Upper lobe of left lung (tissue), 6 donors: ENCODE measurements at places on chromosomes 1 and 21. TPM values are rescaled to one million over a fixed set of nuclear protein-coding genes. Genes with fewer than 3 reads are reported as not detected.
A peak's percentile ranks its signal among the peaks of the same experiment; 100 is the strongest.

DNA sequence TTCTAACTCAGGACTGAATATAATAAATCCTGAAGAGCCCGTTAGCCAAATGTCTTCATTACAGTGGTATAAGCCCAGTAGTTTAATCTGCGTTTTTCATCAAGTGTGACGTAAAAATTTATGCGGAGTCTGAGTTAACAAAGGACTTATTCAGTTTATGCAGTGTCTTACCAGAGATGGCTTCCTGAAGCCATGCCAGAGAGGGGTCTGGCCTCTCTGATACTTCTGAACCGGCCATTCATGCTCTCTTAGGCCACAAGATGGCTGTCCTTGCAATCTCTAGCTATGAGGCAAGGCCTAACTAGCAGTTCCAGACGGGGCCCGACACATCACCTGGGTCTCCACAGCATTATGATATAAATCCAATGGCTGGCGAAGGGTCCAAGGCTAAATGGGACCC is 101.4 kb downstream of the TEX35 start:
- no peak overlapping the region for H3K27ac ChIP-seq
- H3K4me1 ChIP-seq: no peaks in the 10 kb centered on the region
- no peaks in the 10 kb centered on the region for H3K36me3 ChIP-seq
- H3K4me3 ChIP-seq: no peak overlapping the region
- no peak for DNase-seq
- no peaks in the 10 kb centered on the region for H3K27me3 ChIP-seq

DNA sequence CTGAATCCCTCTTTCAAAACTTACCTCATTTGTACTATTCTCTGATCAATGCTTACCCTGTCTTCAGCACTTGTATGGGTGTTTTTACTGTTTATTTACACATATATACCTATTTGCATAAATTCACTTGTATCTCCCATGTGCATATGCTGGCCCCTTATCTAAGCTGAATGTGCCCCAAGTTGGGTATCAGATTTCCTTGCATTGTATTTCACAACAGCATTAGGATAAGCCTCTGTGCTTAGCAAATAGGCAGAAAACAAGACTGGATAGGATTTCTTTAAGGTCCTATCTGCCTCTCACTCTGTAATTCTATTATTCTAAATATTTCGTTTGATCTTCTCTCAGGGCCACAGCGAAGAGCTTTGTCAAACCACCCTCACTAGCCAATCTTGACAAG is 45.9 kb upstream of the IPO9 start:
- no peaks in the 10 kb centered on the region for H3K27me3 ChIP-seq
- DNase-seq: no peak
- H3K36me3 ChIP-seq: peaks cover 31% of the 10 kb centered on the region
- no peak overlapping the region for H3K4me3 ChIP-seq
- H3K4me1 ChIP-seq: no peaks in the 10 kb centered on the region

- no peaks in the 10 kb centered on the region for H3K27me3 ChIP-seq
- no peak for DNase-seq
- H3K27ac ChIP-seq: no peak overlapping the region
- H3K4me1 ChIP-seq: no peaks in the 10 kb centered on the region
- H3K36me3 ChIP-seq: no peaks in the 10 kb centered on the region
- no peak overlapping the region for H3K4me3 ChIP-seq
These were observed 92.1 kb upstream of the RGS18 start for GRCh38 chr1:192066202-192066601.

DNA sequence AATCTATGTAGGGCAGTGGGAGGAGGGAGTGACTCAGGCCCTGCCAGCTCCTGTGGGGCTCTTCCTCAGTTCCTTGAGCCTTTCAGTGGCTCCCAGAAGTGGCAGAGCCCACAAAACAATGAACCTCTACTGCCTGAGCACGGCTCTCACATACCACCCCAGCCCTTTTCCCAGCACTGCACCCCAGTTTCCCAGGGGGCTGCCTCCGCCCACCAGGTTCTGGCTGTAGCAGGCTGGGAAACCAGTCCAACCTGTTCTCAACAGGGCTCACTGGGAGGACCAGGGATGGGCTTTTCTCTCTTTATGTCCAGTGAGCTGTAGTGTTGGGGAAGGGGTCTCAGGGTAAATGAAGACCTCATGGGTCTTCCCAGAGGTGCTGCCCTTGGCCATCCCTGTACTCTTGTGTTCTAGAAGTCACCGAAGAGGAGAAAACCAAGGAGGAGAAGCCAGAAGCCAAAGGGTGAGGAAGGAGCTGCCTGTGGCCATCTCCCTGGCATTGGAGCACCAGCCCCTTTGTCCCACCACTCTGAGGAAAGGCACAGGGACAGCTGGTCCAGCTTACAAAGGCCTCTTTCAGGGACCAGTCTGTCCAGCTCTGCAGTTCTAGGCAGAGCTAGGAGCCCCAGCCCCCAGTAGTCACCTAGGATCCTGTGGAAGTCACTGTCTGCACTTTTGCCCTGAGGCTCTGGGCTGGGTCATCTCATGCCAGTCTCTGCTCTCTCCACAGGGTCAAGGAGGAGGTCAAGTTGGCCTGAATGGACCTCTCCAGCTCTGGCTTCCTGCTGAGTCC is 3.5 kb downstream of the MARCKSL1 start:
- no peak overlapping the region for H3K27ac ChIP-seq
- no peak overlapping the region for H3K4me3 ChIP-seq
- H3K36me3 ChIP-seq: peaks cover 61% of the 10 kb centered on the region
- H3K27me3 ChIP-seq: no peaks in the 10 kb centered on the region
- peaks cover 27% of the 10 kb centered on the region for H3K4me1 ChIP-seq
- no peak for DNase-seq

DNA sequence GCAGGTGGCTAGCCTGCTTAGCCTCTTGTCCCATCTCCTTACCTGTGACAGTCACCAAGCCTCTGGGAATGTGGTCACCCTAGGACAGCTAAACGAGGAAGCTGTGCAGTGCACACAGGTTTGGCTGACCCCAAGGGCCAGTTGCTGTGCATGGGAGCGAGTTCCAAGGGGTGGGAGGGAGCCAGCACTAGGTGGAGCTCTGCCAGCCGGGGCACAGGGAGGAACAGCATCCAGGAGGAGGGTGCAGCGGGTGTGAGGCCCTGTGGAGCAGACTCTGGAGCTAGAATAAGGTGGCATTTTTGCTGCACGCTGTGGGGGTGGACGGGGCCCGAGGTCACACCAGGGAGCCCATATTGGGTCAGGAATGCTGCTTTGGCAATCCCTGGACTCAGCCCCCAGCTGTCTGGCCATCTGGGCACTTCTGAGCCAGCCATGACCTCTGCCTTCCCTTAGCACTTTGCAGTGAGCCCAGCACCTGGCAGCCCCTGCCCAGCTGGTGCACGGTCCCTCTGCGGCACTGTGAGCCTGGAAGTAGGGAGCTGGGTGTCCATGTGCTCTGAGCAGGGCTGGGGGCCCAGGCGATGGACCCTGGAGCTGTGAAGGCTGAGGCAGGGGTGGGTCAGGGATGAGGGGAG is 8.7 kb downstream of the PDXK start:
- H3K36me3 ChIP-seq: peaks cover 6% of the 10 kb centered on the region
- H3K27ac ChIP-seq: peak overlapping the region; percentile 97
- DNase-seq: peak; percentile 64
- H3K27me3 ChIP-seq: no peaks in the 10 kb centered on the region
- no peak overlapping the region for H3K4me3 ChIP-seq

GRCh38 chr1:68516066-68516465 is 19.2 kb upstream of the DEPDC1 start:
- no peak overlapping the region for H3K4me3 ChIP-seq
- H3K27ac ChIP-seq: no peak overlapping the region
- no peaks in the 10 kb centered on the region for H3K36me3 ChIP-seq
- no peaks in the 10 kb centered on the region for H3K27me3 ChIP-seq

DNA sequence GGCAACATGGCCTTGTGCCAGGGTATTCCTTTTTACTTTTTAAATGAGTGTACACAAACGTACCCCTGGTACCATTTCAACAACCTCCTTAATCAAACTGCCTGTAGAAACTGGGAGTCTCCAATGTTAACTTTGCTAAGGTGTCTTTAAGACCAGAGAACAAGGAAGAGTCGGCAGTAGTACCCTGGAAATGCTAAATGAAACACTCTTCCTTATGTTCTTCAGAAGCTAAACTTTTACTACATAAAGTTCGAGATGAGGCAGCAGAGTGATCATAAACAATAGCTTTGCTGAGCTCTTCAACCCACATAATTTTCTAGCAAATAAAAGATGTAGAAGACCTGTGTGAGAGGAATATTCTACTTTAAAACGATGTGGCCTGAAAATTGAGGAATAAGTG is 297.7 kb upstream of the NRIP1 start:
- H3K4me3 ChIP-seq: no peak overlapping the region
- H3K36me3 ChIP-seq: no peaks in the 10 kb centered on the region
- H3K27ac ChIP-seq: no peak overlapping the region
- no peaks in the 10 kb centered on the region for H3K27me3 ChIP-seq
- H3K4me1 ChIP-seq: no peaks in the 10 kb centered on the region

GRCh38 chr1:209746451-209747165 is 9.2 kb upstream of the TRAF3IP3 start:
- no peaks in the 10 kb centered on the region for H3K36me3 ChIP-seq
- no peak overlapping the region for H3K27ac ChIP-seq
- H3K27me3 ChIP-seq: no peaks in the 10 kb centered on the region
- no peak for DNase-seq

DNA sequence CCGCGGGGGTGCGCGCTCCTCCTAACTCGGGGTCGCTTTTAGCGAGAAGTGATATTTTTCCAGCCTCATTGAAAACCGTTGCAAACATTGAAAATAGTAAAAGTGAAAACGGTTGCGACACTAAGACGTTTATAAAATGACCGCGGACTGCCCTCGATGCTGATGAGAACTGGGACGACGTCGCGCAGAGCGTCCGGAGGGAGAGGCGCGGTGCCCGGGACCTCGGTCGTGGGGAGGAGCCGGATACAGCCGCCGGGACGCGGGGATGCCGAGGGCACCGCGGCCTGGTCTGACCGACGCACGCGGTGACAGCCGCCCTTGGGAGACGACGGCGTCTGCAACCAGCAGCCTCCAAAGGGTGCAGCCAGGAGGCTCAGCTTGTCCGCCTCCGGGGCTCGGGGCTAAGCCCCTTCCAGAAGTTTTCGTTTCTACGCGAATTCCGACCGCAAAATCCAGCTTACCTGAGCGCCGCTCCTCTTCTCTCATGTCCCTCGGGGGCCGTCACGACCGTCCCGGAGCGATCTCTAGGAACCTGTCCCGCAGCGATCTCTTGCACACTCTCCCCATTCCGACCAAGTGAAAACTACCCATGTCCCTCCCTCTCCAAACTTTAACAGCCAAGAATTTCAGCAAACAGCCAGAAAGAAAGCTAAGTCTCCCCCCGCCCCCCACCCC is 144.4 kb upstream of the ETS2 start:
- H3K4me3 ChIP-seq: peak overlapping the region; percentile 55
- H3K27ac ChIP-seq: peak overlapping the region; percentile 77
- H3K4me1 ChIP-seq: peaks cover 9% of the 10 kb centered on the region
- no peaks in the 10 kb centered on the region for H3K36me3 ChIP-seq
- peak; percentile 87 for DNase-seq
- H3K27me3 ChIP-seq: peaks cover 18% of the 10 kb centered on the region

SRP9 gene
- total RNA-seq: 147 TPM

BACE2 gene
- total RNA-seq: 43.0 TPM

PLA2G2E gene
- not detected for total RNA-seq
